ENCODE measurements at places on chromosomes 1 and 21.
A peak's percentile ranks its signal among the peaks of the same experiment; 100 is the strongest.

DNA sequence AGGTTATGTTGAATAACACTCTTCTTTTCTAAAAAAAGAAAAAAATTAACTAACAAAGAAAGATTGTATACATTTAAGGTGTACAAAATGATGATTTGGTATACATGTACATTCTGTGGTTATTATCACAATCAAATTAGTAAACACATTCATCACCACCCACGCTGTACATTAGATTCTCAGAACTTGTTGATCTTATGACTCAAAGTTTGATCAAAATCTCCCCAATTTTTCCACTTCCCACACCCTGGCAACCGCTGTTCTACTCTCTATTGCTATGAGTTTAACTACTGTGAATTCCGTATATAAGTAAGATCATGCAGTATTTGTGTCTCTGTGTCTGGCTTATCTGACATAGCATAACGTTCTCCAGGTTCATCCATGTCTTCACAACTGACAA is 469.5 kb upstream of the CHRM3 start:
- ATAC-seq = no peak

GRCh38 chr1:183942933-183943693 is 94.4 kb downstream of the COLGALT2 start:
- ATAC-seq = peak; percentile 51

DNA sequence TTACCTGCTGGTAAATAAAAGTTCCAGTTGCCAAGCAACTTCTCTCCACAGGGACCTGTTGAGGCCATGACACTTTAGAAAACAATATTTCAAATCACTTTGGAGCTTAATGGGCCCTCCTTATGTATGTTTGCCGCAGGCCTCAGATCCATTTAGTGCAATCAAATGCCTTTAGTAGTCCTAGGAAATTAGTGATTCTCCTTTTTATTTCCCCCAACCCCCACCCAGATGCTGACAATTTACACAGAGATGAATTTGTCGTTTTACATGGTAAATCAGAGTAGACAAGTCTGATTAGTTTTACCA is 83.6 kb downstream of the CLIC4 start:
- ATAC-seq = no peak

GRCh38 chr1:37890378-37891014 is 31.1 kb upstream of the MTF1 start:
- peak; percentile 43 for ATAC-seq

DNA sequence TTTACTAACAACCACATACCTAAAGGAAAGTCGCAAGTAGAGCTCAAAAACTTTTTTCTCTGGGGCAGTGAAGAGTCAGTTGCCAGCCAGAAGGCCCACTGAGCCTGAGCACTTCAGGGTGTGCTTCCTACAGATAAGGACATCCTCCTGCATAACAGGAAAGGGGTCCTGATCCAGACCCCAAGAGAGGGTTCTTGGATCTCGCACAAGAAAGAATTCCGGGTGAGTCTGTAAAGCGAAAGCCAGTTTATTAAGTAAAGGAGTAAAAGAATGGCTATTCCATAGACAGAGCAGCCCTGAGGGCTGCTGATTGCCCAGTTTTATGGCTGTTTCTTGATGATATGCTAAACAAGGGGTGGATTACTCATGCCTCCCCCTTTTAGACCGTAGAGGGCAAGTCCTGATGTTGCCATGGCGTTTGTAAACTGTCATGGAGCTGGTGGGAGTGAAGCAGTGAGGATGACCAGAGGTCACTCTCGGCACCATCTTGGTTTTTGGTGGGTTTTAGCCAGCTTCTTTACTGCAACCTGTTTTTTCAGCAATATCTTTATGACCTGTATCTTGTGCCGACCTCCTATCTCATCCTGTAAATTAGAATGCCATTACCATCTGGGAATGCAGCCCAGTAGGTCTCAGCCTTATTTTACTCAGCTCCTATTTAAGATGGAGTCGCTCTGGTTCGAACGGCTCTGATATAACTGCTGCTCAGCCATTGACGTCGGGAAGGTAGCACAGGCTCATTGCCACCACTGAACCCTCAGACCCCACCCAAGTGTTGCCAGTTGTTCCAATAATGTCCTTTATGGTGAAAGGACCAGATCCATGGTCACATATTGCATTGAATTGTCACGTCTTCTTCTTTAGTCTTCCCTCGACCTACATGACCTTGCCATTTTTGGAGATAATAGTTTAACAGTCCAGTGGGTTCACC is 96.6 kb upstream of the ERRFI1 start:
- ATAC-seq = no peak

DNA sequence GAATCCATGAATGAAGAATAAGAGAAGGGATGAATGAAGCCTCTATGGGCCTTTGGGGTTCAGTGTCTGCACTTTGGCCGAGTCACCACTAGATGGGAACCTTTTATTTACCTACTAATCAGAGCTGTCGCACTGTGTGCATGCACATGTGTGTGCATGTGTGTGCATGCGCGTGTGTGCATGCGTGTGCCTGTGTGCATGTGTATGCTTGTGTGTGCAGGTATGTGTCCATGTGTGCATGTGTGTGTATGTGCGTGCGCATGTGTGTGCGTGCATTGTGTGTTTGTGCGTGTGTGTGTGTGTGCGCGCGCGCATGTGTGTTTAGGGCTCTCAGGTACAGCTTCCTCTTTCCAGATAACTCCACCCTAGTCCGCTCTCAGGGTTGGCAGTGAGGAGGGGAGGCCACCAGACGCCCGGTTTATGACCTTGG is 20.4 kb upstream of the UBXN10 start:
- no peak for ATAC-seq

DNA sequence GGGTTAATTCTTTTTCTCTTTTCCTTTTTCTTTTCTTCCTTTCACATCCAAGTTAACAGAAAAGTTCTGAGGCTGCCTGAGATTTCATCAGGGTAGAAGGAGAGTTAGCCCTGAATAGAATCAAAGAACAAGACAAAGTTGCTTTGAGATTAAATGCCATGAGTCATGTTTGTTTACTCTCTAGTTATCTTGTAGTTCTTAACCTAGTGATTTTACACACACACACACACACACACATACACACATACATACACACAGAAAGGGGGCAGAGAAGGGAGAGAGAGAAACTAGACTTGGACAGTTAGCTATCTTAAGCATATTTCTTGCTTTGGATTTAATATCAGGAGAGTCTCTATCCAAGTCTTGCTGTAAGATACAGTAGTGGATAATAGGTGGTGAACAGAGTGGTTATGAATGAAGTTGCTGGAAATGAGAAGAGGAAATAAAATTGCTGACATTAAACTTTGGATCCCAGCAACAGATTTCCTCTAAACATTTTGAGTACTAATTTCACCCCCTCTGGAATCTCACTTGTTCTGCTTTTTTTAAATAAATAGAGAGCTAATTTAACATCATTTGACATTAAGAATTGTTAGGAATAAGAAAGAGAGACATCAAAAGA is 19.9 kb downstream of the PLA2G4A start:
- no peak for ATAC-seq

GRCh38 chr1:96498744-96499340 is 222.7 kb upstream of the PTBP2 start:
- no peak for ATAC-seq

GRCh38 chr1:26291939-26292338 is 12.1 kb downstream of the SH3BGRL3 start:
- ATAC-seq = no peak

DNA sequence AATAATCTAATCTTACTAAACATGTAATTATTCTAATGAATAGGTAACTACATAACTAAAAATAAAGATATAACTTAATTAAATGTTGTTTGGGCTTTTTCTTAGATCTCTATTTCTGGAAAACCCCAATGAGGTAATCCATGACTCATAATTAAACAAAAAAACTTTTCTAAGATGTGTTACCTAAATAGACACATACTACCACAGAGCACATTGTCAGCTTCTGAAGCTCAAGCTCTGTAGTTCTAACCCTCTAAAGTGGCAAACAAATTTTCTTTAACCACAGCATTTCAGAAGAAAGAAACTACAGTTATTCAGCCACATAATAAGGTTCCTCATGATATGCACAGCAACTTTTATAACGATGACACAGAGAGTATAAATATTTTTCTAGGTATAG is 4.2 kb downstream of the OR6K3 start:
- peak; percentile 85 for ATAC-seq

DNA sequence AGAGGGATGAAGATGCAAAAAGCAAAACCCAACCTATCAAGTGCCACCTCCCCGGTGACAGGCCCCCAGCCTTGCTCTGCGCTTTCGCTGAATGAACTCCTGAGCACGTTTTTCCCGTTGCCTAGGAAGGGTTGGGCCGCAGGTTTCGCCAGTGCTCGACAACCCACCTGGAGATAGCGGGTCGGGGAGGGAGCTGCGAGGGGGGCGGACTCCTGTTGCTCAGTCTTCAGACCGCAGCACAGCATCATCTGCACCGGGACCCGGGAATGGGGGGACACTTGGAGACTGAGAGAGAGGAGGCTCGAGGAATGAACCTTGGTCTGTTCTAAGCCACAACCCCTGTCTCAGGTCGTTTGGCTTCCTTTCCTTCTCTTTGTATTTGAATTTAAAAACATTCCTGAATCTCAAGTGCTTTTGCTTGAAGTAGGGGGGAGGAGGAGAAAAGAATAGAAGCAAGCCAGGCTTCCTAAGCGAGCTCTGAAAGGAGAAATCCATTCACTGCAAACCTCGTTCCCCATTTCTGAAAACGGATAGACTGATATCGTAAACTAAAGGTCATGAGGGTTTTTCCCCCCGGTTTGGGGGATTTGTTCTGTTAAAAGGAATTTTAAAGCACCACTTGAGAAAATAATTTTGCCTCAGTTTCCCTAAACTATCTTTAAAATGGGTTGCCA is 1.2 kb downstream of the AK5 start:
- peak; percentile 23 for ATAC-seq

DNA sequence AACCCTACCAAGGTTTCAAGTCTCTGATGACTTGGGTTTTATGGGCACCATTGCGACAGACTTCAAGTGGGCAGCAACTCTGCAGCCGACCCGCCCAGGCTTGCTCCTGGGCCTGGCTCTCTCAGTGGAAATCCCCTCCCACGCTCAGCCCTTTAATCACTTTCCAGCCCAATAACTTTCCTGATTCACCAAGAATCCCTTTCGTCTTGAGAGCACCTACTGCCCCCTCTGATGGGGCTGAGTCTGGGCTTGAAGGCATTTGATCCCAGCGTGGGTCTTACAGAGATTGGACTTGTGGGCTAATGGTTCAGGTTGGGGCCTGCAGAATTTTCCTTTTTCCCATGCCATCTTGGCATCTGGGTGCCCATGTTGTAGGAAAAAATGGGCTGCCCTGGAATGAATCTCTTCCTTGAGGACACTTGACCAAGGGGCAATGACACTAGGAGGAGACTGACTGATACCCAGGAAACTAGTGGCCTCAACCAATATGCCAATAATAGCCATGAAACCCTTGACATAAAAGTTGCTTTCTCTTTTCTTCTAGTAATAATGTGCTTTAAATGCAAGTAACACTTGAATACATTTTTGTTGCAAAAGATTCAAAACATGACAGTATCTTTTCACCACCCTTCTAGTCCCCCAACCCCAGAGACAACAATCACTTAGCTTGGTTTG is 7.8 kb upstream of the PHLDA3 start:
- ATAC-seq = no peak

Data from activated T-helper 17 cell treated with anti-CD3 and anti-CD28 coated beads, Interleukin-2, amount 50 U/mL, for 72 hours (primary cell).